ENCODE measurements at places on chromosomes 3 and 15.

DNA sequence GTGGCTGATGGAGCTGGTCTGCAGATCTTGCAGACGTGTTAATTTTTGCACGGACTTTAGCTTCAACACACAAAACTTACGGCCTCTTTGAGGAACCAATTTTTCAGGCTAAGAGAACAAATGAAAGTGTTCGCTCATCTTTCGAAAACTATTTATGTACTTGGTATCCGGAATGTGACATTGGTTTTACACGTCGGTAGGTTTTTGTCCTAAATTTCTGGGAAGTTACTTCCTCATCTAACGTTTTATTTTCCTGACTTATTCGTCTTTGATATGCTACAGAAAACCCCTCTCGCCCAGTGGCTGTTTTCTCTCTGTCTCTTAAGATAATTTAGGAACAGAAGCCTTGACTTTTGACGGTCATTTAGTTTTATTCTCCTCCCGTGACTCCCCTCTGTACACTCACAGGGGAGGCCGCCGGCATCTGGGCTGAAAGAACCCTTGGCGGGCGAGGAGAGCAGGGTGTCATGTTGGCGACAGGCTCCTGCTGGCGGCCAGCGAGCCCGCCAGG lies 834 bp upstream of the GREM1 start:
- peak; percentile 10 for DNase-seq

DNA sequence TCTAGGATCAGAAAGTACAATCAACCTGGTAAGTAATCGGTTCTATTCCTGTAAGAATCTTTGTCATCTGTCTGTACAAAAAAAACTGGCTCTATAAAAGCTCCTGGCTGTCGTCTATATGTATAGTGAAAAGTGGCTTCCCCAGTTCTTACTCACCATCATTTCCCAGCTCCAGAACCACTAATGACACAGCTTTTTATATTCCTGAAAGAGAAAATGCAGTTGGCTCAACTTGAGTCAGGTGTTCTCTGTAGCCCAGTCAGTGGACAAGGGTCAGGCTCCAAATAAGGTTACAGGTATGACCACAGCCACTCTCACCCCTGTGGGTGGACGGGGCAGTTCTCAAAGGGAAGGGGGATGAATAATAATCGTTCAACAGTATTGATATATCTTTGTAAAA lies 85.1 kb downstream of the AP4E1 start:
- no peak for DNase-seq

DNA sequence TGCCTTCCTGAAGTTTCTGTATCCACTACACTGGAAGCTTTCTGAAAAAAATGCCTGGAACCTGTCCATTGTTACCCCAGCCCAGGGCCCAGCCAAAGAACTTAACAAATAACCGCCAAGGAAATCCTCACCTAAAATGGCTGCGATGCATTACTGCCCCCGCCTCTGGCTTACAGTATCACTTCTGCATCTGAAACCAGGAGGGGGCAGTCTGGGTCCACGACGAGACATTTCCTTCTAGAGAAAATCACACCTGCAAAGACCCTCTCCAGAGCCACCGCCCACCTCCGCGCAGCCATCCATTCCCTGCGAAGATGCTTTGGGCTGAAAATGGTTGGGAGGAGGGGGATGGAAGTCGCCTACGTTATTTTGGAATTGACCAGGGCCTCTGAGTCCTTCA lies 22.4 kb upstream of the CELF6 start:
- peak; percentile 28 for DNase-seq

DNA sequence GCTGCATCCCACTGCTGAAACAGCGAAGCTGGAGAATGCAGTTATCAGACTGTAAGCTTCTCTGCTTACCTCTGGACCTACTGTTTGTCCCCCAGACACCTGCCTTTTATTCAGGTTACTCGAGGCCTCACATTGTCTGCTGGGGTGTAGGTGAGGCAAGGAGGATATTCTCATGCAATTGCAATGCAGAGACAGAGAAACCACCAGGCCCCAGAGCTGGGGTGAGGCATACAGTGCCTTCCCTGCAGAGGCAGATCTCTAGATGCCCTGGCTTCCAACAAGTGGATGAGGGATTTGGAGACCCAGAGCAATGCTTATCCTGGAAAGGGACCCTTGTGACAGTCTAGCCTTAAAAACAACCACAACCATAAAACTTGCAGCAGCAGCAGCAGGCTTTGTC lies 263.4 kb upstream of the ST8SIA2 start:
- no peak for DNase-seq

GRCh38 chr3:85572426-85572825 lies 613.6 kb downstream of the CADM2 start:
- DNase-seq = no peak

GRCh38 chr3:155089495-155089894 lies 9.4 kb downstream of the MME start:
- DNase-seq = no peak

DNA sequence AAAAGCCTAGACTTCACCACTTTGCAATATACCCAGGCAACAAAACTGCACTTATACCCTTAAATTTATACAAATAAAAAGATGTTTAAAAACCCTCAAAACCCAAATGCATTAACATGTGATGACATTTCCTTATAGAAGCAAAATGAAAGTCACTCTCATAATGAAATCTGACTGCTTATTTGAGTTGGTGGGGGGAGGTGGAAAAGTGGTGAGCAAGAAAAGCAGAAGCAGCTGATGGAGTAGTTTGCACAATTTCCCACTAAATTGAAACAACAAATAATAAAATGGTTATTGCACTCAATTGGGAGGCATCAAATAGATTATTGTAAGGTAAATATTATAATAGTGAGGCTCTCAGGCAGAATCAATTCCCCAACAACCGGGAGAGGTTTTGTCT lies 54.0 kb upstream of the GADL1 start:
- DNase-seq = no peak

- no peak for DNase-seq
Measured at GRCh38 chr3:160134964-160135363, 90.3 kb upstream of the C3orf80 start.

GRCh38 chr3:115072265-115073021 lies 74.6 kb downstream of the ZBTB20 start:
- DNase-seq = no peak

DNA sequence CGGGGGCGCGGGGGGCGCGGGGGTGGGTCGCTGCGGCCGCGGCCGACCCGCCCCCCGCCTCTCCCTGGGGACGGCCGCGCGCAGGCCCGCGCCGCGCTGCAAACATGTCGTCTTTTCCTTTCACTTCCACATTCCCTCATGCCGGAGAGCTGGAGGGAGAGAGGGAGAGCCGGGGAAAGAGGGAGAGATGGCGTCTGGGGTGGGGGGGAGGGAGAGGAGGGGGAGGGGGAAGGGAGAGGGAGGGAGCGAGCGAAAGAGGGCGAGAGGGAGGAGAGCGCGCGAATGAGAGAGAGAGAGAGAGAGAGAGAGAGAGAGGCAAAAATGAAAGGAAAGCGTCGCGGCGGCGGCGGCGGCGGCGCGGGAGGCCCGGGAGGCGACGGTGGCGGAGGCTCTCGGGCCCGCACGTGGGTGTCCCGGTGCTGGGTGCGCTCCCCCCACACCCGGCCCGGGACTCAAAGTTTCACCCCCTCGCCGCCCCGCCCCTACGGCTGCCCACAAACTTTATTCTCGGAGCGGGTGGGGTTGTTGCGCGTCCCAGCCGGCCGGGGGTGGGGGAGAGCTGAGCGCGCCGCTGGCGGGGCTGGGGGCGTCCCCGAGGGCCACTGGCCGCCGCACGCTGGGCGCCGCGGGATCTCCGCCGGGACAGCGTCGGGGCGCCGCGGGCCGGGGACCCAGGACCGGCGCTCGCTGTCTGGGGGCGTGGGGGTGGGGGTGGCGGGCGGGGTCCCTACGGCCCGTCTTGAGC lies 731 bp downstream of the ZNF710 start:
- peak; percentile 54 for DNase-seq

- no peak for DNase-seq
Measured at GRCh38 chr3:142568393-142569017, 10.0 kb downstream of the ATR start.

- no peak for DNase-seq
Measured at GRCh38 chr3:190444006-190444405, 5.7 kb downstream of the TMEM207 start.

DNA sequence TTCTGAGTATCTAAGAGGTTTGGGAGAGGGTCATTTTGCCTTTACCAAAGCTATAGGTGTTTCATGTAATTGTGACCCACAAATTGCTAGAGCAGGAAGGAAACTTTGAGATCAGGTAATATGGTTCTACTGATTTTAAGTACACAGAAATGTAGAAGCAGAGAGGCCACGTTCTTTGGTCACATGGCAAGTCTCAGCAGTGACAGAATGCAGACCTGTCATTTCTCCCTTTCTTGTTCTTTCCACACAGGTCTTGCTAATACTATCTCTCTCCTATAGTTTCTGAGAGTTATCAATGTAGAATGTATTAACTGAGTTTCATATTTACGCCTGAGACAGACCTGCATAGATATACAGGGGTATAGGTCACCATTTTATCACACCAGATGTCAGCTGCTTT lies 10.9 kb upstream of the RTP1 start:
- DNase-seq = no peak

DNA sequence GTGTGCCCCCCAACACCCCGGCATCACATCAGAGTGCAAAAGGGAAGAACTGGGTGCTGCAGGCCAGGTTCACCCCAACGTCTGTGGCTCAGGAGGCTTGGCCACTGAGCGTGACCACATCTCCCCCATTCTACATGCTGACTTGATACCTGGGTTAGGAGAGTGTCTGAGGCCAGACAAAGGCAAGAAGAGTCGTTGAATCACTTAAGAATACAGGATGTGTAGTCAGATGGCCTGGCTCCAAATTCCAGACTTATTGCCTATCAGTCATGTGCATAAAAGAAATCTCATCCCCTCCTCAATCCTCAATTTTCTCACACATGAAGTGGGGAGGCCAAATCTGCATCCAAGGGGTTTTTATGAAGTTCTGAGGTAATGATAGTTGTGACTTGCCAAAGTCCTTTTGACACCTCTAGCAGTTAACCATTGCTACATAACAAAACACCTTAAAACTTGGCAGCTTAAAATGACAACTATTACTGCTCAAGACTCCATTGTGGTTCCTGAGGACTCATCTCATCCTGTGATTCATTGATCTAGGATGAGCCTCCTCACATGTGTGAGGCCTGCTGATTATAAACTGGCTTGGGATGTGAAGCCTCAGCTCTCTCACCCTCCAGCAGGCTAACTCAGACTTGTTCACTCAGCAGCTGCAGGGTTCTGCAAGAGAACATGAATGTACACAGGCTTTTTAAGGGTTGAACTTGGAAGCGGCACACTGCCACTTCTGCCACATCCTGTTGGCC lies 138.8 kb upstream of the TLE3 start:
- DNase-seq = peak; percentile 30

DNA sequence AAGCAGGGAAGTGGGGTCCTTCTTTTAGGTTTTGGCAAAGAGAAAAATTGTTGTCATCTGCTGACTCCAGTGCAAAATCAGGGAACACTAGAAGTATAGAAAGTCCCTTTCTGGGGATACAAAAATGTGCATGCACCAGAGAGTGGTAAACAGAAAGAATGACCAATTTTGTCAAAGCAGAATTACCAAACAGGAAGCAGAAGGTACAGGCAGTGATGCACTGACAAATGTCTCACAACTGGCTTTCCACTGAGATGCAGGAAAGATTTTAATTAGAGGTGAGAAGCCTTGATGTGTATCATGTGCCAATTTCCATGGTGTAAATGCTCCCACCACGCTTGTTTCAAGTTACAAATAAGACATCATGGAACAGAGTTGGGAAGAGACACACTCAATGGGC lies 66.0 kb downstream of the TRIM69 start:
- peak; percentile 28 for DNase-seq
